ENCODE measurements at places on chromosomes 7 and 10.

DNA sequence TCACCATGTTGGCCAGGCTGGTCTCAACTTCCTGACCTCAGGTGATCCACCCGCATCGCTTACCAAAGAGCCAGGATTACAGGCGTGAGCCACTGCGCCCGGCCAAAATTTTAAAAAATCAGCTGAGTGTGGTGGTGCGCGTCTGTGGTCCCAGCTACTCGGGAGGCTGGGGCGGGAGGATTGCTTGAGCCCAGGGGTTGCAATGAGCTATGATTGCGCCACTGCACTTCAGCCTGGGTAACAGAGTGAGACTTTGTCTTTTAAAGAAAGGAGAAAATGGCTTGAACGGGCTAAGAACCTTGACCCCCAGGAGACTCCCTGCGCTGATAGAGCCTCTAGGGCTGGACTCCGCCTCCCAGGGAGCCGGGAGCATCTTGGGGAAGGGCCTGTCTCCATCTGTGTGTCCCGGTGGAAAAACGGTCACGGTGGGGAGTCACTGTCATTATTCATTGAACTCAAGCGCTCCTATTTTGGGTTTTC, 760 bp upstream of the KCTD7 start:
- no peak for DNase-seq

GRCh38 chr7:143252006-143252405, 11.2 kb upstream of the GSTK1 start:
- DNase-seq, result no peak

DNA sequence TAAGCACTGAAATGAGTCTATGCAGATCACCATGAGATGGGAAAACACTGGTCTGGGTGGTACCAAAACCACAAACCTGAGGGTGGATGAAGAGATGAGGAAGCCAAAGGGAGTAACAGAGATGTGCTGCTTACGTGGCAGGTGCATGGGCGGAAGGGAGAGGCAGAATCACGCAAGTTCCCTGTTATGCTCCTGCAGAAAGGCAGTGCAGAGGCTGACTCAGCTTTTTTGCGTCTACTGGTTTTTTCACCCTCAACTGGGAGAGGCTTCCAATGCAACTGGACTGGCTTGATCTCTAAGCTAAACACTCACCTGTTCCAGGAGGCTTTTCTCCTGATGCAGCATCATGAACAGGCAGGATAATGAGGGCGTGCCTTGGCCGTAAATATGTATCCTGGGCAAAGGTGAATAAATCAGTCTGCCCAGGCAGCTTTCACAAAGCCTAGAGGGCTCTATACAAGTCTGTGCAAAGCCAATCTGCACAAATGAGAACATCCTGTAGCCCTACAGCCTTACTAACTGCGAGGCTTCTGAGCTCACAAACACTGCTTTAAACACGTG, 95.4 kb upstream of the AFAP1L2 start:
- DNase-seq, result no peak

GRCh38 chr7:88111140-88111743, 108.6 kb downstream of the SRI start:
- no peak for DNase-seq

DNA sequence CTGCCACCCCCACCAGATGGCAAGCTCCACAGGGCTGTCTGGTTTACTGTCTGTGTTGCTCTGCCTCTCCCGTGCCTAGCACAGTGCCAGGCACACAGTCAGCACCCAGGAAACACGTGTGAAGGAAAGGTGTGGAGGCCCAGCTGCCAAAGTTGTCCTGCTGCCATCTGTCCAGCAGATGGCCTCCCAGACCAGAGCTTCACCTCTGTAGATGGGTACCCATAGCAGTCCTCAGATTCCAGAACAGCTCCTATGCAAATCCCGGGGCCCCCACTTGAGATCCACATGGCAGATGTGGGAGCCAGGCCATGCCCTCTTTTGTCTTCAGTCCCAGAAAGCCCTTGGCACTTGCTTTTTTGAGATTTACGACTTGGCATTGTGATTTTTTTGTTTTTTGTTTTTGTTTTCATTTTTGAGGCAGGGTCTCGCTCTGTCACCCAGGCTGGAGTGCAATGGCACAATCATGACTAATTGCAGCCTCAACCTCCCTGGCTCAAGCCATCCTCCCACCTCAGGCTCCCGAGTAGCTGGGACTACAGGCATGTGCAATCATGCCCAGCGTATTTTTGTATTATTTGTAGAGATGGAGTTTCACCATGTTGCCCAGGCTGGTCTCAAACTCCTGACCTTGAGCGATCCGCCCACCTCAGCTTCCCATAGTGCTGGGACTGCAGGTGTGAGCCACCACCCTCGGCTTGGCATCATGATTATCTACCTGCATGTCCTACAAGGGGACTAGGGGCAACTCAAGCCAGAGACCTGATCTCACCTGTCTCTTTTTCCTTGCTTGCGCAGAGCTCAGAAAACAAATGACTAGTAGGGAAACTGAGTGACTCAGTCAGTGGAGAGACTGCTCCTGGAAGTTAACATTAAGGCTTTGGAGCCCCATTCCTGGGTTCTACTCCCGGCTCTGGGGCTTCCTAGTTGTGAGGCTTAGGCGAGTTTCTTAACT, 16.9 kb upstream of the PALD1 start:
- peak; percentile 30 for DNase-seq

GRCh38 chr10:96339956-96340904, 18.6 kb downstream of the OPALIN start:
- no peak for DNase-seq

DNA sequence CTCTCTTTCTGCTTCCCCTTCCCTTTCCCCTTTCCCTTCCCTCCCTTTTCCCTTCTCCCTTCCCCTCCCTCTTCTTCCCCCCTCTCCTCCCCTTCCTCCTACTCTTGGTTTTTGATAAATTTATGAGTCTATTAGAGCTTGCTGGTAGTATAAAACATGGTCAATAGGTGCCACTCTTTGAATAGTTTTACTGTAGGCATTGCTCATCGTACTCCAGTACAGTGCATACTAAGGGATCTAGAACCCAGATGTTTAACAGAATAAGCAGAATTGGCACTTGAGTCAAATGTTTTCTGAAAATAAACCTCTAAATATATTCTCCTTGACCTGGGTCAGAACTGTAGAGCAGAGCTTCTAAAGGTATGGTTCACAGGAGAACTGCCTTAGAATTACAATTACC, 126.7 kb downstream of the SORCS3 start:
- no peak for DNase-seq

GRCh38 chr7:50610521-50611277, 45.5 kb upstream of the DDC start:
- peak; percentile 16 for DNase-seq

DNA sequence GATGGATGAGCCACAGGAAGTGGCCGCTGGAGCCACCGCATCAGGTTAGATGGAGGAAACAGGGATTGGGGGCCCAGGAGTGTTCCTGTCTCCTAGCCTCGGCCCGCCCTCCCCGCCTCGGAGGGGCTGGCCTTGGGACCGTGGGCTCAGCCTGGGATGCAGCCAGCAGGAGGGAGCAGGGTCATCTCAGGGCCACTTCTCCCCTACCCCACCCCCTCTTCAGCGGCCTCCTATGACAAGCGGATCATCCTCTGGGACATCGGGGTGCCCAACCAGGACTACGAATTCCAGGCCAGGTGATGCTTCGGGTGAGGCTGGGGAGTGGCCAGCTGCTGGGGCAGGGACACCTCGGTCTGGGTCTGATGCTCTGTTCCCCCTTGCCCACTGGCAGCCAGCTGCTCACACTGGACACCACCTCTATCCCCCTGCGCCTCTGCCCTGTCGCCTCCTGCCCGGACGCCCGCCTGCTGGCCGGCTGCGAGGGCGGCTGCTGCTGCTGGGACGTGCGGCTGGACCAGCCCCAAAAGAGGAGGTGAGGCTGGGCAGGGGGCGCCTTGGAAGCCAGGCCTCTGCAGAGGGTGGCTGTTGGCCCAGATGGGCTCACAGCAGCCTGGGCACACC, 4.7 kb downstream of the LRWD1 start:
- no peak for DNase-seq

GRCh38 chr10:87585565-87586514, 73.8 kb upstream of the PAPSS2 start:
- DNase-seq, result no peak

DNA sequence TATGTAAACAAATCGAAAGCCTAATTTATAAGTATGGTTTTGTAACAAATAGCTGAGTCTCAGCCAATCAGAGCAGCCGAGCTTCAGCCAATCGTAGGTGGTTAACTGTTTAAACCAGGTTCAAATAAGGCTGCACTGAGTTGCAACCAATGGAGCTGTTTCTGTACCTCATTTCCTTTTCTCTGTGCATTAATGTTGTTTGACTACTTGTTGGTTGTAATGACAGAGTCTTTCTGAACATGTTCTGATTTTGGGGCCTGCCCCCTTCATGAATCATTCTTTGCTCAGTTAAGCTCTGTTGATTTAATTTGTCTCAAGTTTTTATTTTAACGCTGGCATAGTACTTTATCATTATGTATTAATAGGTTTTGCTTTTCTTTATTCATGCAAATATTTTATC, 14.6 kb downstream of the OTUD1 start:
- no peak for DNase-seq

GRCh38 chr7:123209786-123210185, 10.0 kb upstream of the SLC13A1 start:
- DNase-seq, result no peak

- no peak for DNase-seq
These were observed 365.5 kb upstream of the BMPER start for GRCh38 chr7:33539659-33540400.

GRCh38 chr10:123133541-123134342, 2.0 kb upstream of the HMX3 start:
- no peak for DNase-seq

GRCh38 chr7:140267381-140268226, 90.8 kb upstream of the KDM7A start:
- no peak for DNase-seq

DNA sequence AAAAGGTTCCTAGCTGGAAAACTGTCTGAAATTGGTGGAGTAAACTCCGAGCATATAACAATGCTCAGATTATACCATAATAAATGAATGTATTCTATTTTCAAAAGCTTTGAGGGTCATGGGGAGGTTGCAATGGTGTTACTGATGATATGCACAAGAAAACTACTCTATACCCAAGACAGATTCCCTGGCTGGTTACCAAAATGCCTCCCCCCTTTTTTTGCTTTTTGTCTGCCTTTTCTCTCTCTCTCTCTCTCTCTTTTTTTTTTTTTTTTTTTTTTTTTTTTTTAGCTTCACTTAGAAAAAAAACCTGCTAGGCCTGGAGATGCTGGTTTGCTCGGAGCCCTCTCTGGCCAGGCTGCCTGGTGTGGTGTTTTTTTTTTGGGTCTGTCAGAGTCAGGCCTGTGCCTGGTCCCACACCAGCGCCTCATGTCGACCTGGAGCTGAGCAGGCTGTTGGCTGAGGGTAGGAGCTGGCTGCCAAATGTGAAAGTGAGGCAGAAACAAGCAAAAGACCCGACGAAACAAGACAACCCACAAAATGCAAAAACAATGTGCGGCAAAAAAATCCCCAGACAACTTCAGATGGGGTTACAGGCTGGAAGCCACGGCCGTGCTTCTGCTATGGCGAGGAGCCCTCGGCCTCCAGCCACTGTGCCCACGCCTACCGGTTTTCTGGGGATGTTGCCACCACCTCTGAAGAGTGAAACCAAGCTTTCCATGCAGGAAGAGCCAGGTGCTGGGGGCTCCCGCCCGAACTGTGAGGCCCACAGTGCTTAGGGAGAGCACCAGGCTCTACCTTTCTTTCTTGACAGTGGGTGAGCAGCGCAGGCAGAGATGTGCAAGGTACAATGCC, 59.9 kb upstream of the EFCAB10 start:
- DNase-seq, result no peak

- no peak for DNase-seq
These were observed 388.3 kb downstream of the KIF20B start for GRCh38 chr10:90089719-90090118.

GRCh38 chr10:70481831-70482530, 3.4 kb downstream of the PALD1 start:
- no peak for DNase-seq

DNA sequence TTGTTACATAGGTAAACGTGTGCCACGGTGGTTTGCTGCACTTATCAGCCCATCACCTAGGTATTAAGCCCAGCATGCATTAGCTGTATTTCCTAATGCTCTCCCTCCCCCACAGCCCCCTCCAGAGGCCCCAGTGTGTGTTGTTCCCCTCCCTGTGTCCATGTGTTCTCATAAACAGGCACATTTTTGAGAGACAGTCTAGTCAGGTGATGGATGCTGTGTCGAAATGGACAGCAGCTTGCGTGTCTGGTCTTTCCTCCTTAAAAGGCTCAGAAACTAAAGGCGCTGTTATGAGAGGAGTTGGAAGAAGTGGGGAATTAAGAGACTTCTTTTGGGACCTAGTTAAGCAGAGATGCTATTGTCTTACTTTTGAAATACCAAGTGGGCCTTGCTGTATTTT, 296.0 kb downstream of the BBS9 start:
- no peak for DNase-seq

GRCh38 chr10:3045471-3046209, 21.7 kb upstream of the PFKP start:
- no peak for DNase-seq

DNA sequence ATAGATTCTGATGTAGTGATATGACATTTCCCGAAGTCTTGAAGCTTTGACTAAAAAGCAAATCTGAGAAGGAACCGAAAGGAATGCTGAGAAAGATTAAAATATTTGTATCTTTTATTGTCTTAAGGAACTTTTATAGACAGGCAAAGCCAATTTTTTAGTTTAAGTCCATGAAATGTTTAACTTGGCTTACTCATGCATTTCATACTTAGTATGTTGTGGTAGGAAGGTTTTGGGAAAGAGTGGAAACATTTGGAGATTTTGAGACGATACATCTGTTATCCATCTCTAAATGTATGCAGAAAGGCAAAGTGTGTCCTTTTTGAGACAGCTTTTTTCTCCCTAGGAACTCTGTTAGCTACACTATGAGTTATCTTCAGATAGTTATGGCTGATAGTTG, 10.1 kb downstream of the TBC1D12 start:
- DNase-seq, result no peak

DNA sequence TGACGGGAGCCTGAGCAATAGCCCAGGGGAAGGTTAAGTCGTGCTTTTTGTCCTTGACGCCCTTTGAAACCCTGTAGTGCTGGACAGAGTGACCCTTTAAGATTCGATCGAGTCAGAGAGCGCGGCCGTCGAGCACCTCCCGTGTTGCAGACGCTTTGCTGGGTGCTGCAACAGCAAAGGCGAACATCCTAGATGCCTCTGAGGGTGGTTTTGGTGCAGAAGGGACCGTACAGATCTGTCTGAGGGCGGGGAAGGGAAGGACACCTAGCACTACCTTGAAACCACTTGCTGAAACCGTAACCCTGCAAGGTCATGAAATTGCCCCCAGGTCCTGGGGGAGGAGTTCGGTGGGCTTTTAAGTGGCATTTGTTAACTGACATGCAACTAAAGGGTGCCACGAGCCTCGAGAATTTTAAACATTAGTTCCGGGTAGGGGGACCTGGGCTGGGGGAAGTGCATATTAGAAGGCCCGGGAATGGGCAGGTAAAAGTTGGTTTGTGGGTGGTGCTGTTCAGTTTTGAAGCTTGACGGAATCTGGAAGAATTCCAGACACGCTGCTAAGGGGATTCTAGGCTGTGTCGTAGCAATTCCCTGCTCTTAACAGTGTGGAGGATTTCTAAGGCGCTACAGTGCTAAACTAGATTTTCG, 786 bp downstream of the ATP5F1C start:
- no peak for DNase-seq

- DNase-seq, result peak; percentile 62
These were observed 50.6 kb downstream of the PWWP2B start for GRCh38 chr10:132447446-132448247.

GRCh38 chr7:133437544-133437943, 184.7 kb downstream of the EXOC4 start:
- DNase-seq, result no peak

Data from stimulated activated CD8-positive, alpha-beta memory T cell treated with anti-CD3 and anti-CD28 coated beads, Interleukin-2, amount 100 ng/mL, for 1 hour (primary cell).